SHP77 (cell line): ENCODE measurements at places on chromosomes 16 and 17.

GRCh38 chr16:83843657-83844056 lies 35.9 kb downstream of the HSBP1 start:
- no peak for DNase-seq

GRCh38 chr16:68907781-68908181 lies 64.5 kb downstream of the TANGO6 start:
- DNase-seq, result no peak

DNA sequence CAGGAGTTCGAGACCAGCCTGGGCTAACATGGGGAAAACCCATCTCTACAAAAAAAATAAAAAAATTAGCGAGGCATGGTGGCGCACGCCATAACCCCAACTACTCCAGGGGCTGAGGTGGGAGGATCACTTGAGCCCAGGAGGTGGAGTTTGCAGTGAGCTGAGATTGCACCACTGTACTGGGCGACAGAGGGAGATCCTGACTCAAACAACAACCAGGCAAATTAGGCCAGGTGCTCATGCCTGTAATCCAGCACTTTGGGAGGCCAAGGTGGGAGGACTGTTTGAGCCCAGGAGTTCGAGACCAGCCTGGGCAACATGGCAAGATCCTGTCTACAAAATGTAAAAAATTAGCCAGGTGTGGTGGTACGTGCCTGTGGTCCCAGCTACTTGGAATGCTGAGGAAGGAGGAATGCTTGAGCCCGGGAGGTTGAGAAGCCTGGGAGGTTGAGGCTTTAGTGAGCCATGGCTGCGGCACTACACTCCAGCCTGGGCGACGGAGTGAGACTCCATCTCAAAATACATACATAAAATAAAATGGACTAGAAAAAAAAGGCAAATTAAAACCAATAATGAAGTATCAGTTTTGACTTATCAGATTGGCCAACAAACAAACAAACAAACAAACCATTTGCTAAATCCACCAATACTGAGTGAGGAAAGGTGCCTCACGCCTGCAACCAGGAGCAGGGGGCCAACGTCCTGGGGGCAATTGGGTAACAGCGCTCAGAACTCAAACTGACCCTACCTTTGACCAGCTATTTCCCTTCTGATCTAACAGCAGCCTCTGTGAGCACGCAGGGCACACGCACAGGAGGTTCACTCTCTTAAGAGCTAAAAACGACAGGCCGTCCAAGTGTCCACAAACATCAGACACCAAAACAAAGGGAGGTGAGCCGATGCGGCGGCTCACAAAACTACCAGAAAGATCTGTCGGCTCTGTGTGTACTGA lies 19.4 kb upstream of the FASN start:
- no peak for DNase-seq

DNA sequence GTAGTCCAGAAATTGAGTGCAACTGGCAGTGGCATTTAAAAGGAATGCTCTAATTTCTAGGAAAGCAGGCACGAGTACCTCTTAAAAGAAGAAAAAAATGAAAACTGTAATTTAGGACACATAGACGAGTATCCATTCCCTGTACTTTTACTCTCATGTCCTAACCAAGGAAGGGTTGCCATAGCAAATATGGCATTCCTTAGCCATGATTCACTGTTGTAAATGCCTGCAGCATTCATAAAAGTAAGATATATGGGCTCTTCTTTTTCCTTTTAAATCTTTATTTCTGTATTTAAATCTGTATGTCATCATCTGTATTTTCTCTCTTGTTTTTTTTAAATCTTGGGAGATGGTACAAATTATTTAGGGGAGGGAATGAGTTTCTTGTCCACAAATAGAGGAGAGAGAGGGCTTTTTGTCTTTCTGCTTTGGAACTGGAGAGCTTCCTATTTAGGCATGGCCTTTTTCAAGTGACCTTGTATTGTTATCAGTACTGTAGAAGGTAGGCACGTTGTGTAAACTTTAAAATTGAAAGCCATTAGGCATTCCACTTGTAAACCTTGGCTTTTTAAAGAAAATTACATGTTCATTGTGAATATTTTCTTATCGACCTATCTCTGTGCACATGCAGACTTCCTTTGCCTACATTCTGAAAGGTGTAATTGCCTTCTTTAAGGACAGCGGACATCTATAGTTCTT lies 50.0 kb downstream of the TENT4B start:
- DNase-seq, result no peak

DNA sequence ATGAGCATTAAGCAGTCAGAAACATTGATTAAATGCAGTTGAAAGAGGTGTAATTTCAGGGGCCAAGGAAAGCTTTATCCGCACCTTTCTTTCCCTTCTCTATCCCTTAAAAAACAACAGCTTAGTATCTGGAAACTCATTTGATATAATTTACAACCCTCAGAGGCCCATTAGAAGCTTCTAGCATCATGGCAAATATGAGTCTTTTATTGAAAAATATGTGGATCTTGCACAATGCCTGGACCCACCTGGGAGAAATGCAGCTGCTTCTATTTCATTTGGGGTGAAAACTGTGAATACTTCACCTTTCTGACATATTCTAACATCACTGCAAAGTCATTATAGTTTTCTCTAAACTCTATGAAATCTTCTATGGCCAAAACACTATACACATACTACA lies 492.2 kb upstream of the PSMD7 start:
- no peak for DNase-seq

DNA sequence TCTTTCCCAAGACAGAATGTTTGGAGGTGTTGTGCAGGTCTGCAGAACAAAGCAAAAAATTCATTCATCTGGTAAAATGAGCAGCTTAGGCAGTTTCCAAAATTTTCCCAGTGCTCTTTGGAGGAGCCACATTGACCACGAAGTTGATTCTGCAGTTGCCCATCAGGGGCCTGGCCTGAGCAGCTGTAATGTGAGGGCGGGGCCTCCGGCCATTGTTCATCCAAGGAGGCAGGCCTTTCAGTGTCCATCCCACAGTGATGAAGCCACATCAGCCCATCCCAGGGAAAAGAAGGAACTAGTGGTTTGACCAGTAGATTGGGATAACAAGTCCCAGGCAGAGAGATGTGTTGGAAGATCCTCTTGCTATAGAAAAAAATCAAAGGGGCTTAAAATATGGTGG lies 10.1 kb downstream of the UBFD1 start:
- DNase-seq, result no peak

- no peak for DNase-seq
Observed at GRCh38 chr16:88618182-88618955, 20.0 kb upstream of the IL17C start.

DNA sequence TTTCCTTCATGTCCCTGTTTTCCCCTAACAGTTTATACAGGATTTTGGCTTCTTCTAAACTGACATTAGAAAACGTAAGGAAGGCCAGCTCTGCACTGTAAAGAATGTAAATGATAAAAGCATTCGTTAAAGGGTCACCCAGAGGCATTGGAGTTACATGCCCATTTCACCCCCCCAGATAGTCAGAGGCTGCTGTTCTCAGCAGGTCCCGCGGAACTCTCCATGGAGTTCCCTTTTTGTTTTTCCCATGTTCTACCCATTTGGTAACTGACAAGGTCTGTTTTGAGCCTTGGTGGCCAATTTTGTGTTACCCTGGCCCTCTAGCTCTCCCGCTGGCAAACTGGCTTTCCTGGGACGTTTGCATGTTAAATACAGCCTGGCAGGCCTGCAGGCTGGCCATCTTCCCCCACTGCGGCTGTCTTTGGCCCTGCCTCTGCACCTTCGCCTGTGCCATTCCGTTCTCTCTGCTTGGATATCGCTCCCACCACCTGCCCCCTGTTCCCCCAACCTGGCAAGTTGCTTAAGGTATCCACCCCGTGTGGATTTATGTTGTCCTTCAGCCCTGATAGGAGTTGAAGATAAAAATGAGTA lies 49.7 kb downstream of the EPN2 start:
- no peak for DNase-seq

- DNase-seq, result no peak
Observed at GRCh38 chr17:6303664-6304063, 131.3 kb downstream of the AIPL1 start.

GRCh38 chr16:88499292-88499691 lies 46.2 kb downstream of the ZFPM1 start:
- no peak for DNase-seq
